ENCODE measurements at places on chromosomes 6 and 20.

DNA sequence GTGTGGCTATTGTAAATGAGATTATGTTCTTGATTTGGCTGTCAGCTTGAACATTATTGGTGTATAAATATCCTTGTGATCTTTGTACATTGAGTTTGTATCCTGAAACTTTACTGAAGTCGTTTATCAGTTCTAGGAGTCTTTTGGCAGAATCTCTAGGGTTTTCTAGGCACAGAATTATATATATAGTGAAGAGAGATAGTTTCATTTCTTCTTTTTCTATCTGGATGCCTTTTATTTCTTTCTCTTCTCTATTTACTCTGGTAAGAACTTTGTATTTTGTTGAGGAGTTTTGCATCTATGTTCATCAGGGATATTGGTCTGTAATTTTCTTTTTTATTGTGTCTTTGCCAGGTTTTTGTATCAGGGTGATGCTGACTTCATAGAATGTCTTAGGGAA, 589.2 kb upstream of the MAN1A1 start:
- no peak overlapping the region for H3K4me3 ChIP-seq
- H3K27me3 ChIP-seq, result no peaks in the 10 kb centered on the region
- DNase-seq, result no peak

DNA sequence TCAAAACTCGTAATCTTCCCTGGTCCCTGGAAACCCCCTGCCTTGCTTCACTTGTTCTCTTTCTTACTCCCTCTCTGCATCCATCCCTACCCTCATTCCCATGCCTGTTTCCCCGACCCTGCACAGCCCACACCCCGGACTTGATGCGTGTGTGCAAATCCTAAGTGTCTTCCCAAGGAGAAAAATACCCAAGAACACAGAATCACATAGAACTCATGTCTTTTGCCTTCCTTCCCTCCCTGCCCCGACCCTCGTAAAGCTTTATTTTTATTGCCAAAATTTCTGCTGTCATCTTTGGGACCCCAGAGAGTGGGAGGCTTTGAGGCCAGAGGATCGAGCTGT, 169.6 kb upstream of the PMEPA1 start:
- peak overlapping the region; percentile 55 for H3K27ac ChIP-seq
- DNase-seq, result no peak
- H3K27me3 ChIP-seq, result no peaks in the 10 kb centered on the region
- H3K4me3 ChIP-seq, result no peak overlapping the region
- H3K36me3 ChIP-seq, result no peaks in the 10 kb centered on the region

GRCh38 chr20:6100246-6100645, 22.6 kb downstream of the FERMT1 start:
- no peaks in the 10 kb centered on the region for H3K4me1 ChIP-seq
- H3K4me3 ChIP-seq, result no peak overlapping the region
- no peaks in the 10 kb centered on the region for H3K27me3 ChIP-seq
- no peak for DNase-seq
- H3K36me3 ChIP-seq, result peaks cover 11% of the 10 kb centered on the region
- H3K27ac ChIP-seq, result no peak overlapping the region

- H3K27me3 ChIP-seq, result no peaks in the 10 kb centered on the region
These were observed 348.3 kb upstream of the PRND start for GRCh38 chr20:4373454-4373853.

DNA sequence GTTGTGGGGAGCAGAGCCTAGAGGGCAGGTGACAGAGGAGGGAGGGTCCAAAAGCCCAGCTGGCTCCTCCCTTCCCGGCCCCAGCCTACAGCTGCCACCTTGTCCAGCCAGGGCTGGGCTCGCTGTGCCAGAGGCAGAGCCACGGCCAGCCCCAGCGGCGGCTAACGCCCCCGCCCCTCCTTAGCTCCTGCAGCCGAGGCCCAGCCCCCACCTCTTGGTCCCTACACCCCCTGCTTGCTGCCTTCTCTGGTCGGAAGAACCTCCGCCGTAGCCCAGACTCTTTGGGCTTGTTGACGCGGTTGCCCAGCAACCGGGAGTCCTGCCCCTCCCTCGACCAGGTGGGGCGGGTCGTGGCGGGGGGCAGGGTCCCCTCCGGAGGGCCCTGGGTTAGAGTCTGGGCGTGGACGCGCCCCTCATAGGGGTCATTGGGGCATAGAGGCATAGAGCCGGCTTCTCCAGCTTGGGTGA, 521 bp upstream of the LKAAEAR1 start:
- DNase-seq, result no peak
- no peaks in the 10 kb centered on the region for H3K36me3 ChIP-seq
- no peak overlapping the region for H3K27ac ChIP-seq
- peaks cover 27% of the 10 kb centered on the region for H3K4me1 ChIP-seq
- peaks cover 17% of the 10 kb centered on the region for H3K27me3 ChIP-seq
- H3K4me3 ChIP-seq, result no peak overlapping the region

GRCh38 chr6:43491750-43492661, 14.6 kb downstream of the TJAP1 start:
- DNase-seq, result peak; percentile 88
- peaks cover 75% of the 10 kb centered on the region for H3K4me1 ChIP-seq
- no peak overlapping the region for H3K4me3 ChIP-seq
- no peaks in the 10 kb centered on the region for H3K36me3 ChIP-seq
- H3K27me3 ChIP-seq, result no peaks in the 10 kb centered on the region
- H3K27ac ChIP-seq, result no peak overlapping the region

DNA sequence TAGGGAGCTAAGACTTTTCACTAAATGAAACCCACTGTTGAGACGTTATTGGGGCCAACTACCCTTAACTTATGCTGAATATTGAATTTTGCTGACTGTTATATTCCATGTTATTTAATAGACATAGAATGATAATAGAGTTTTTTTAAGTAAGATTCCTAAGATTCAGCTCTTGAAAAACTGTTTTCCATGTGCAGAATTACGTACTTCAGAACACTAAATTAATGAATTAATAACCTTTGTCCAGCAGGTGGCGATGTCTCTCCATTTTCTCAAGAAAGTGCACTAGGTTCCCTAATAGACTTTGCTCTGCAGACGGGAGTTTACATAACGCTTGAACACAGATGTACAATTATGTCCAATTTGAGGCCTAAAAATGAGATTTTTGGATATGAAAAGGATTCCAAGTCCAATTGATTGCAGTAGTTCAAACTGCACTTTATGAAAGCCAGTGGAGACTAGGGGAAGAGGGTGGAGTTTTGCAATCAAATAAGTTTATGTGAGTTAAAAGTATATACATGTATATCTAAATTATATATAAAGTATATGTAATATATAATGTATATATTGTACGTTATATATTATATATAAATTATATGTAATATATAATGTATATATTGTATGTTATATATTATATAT, 282.1 kb downstream of the UST start:
- H3K27ac ChIP-seq, result no peak overlapping the region
- no peak for DNase-seq
- no peaks in the 10 kb centered on the region for H3K4me1 ChIP-seq
- H3K36me3 ChIP-seq, result no peaks in the 10 kb centered on the region
- no peak overlapping the region for H3K4me3 ChIP-seq

DNA sequence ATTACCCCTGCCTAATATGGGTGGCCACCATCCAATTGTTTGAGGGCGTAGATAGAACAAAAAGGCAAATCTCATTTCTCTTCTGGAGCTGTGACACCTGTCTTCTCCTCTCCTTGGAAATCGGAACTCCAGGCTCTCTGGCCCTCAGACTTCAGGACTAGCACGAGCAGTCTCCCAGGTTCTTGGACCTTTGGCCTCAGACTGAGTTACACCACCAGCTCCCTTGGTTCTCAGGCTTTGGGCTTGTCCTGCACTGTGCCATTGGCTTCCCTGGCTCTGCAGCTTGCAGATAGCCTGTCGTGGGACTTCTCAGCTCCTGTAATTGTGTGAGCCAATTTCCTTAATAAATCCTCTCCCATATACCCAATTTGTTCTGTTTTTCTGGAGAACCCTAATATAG, 34.3 kb downstream of the ATRN start:
- no peaks in the 10 kb centered on the region for H3K36me3 ChIP-seq
- no peak for DNase-seq
- H3K4me1 ChIP-seq, result no peaks in the 10 kb centered on the region
- H3K27ac ChIP-seq, result no peak overlapping the region
- no peaks in the 10 kb centered on the region for H3K27me3 ChIP-seq
- no peak overlapping the region for H3K4me3 ChIP-seq
